Fibroblast of lung (primary cell): ENCODE measurements at places on chromosomes 11 and 22. TPM values are rescaled to one million over a fixed set of nuclear protein-coding genes. Genes with fewer than 3 reads are reported as not detected.

Gene TMEM86A
- 0.77 and 0.83 TPM in 2 replicates for total RNA-seq

Gene MMP8
- total RNA-seq = under 0.01 TPM in 1 of 2 replicates, not detected in the other

Gene RIMBP3C
- total RNA-seq = under 0.01 and 0.50 TPM in 2 replicates

Gene CD248
- total RNA-seq = 52.6 and 95.6 TPM in 2 replicates

Gene TBCEL
- 21.1 and 27.7 TPM in 2 replicates for total RNA-seq

Gene OR2D2
- 0.26 and 0.33 TPM in 2 replicates for total RNA-seq

Gene FOLR3
- total RNA-seq = 0.26 and 0.99 TPM in 2 replicates

Gene CALCA
- not detected in 2 replicates for total RNA-seq

Gene HPS4
- 29.3 and 37.7 TPM in 2 replicates for total RNA-seq

Gene C11orf98
- 25.4 and 33.4 TPM in 2 replicates for total RNA-seq
